Activated naive CD8-positive, alpha-beta T cell treated with anti-CD3 and anti-CD28 coated beads, Interleukin-2, amount 50 U/mL, for 24 hours (primary cell): ENCODE measurements at places on chromosomes 7 and 10.

GRCh38 chr10:13950543-13950939 is 363.8 kb downstream of the PRPF18 start:
- H3K4me3 ChIP-seq = no peak overlapping the region
- peaks cover 4% of the 10 kb centered on the region for H3K36me3 ChIP-seq
- H3K4me1 ChIP-seq = peaks cover 9% of the 10 kb centered on the region
- no peak overlapping the region for H3K27ac ChIP-seq
- no peak for DNase-seq
- H3K27me3 ChIP-seq = peaks cover 3% of the 10 kb centered on the region

DNA sequence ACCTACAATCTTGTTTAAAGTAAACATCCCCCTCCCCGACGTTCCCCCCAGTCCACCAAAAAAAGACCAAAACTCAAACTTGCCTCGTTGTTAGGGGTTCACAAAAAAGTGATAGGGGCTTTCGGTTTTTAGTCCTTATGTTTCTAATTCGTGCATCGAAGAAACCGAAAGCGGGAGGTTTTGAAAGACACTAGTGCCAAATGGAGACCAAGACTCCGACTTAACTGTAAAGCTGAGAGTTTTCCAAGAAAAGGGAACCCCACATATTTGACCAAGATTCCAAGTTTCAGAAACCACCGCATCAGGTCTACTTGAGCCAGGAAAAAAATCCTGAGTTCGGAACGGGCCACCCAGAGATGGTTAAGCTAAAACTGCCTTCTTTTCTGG is 534 bp downstream of the PSMA2 start:
- peaks cover 4% of the 10 kb centered on the region for H3K27me3 ChIP-seq
- DNase-seq = no peak
- peaks cover 67% of the 10 kb centered on the region for H3K36me3 ChIP-seq
- peak overlapping the region; percentile 99 for H3K27ac ChIP-seq
- peak overlapping the region; percentile 99 for H3K4me3 ChIP-seq

DNA sequence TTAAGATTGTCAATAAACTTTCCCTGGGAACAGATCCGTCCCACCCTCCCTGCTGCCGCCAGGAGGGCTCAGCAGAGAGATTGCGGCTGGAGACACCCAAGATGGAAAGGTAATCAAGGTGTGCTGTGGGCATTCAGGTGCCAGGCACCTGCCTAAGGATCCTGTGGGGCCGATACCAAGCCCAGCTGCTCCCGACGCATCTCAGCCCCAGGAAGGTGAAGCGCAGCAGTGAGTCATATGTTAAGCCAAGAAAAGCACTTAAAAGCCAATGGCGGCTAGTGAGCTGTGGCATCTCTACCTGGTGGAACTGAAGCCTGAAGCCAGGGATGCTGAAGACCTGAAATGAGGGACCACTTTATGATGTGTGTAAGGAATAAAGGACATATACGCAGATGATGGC is 6.1 kb downstream of the WDR86 start:
- H3K27me3 ChIP-seq = peaks cover 5% of the 10 kb centered on the region
- peaks cover 6% of the 10 kb centered on the region for H3K4me1 ChIP-seq
- no peak overlapping the region for H3K27ac ChIP-seq
- no peak for DNase-seq
- H3K4me3 ChIP-seq = no peak overlapping the region

DNA sequence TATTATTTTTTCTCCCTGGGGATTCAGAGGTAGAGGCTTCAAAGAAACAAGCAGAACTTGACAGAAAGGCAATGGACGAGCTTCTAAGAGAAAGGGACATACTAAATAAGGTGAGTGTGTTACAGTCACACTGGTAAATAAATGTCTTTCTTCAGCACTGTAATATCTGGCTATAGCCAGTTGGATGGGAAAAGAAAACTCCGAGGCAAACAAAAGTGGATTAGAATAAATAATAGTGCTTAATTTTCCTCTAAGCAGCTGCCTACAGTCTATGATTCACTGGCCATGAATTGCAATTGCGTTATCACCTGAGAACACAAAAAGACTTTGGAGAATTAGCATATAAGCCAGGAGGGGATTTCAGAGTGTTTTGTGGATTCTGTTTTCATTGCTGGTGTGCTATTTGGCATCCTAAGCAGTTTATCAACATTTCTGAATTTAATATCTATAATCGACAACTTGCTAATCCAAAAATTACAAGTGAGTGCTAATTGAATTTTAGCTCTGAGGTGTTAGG is 23.2 kb downstream of the CFAP58 start:
- H3K36me3 ChIP-seq = no peaks in the 10 kb centered on the region
- DNase-seq = no peak

GRCh38 chr10:31961277-31962074 is 32.8 kb upstream of the ARHGAP12 start:
- no peaks in the 10 kb centered on the region for H3K36me3 ChIP-seq
- peak overlapping the region; percentile 37 for H3K4me3 ChIP-seq
- peaks cover 22% of the 10 kb centered on the region for H3K4me1 ChIP-seq
- H3K27me3 ChIP-seq = no peaks in the 10 kb centered on the region
- H3K27ac ChIP-seq = peak overlapping the region; percentile 53

DNA sequence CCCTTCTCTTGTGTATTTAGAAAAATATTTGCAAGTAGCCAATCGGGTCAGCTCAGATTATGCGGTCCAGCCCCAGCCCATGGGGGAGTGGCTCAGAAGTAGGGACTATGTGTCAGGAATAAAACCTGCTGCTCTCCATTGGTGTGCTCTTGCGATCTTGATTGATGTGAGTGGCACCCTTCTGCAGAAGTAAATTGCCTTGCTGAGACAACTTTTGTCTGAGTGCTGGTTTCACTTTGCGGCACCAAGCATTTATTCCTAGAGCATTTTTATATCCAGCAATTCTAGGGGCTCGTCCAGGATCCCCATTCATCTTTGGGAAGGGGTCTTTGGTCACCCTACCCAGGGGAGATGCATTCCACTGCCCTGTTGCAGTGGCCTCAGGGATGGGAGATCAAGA is 26.1 kb upstream of the FAM221A start:
- H3K36me3 ChIP-seq = peaks cover 7% of the 10 kb centered on the region
- no peaks in the 10 kb centered on the region for H3K4me1 ChIP-seq
- H3K27me3 ChIP-seq = no peaks in the 10 kb centered on the region
- H3K27ac ChIP-seq = no peak overlapping the region

DNA sequence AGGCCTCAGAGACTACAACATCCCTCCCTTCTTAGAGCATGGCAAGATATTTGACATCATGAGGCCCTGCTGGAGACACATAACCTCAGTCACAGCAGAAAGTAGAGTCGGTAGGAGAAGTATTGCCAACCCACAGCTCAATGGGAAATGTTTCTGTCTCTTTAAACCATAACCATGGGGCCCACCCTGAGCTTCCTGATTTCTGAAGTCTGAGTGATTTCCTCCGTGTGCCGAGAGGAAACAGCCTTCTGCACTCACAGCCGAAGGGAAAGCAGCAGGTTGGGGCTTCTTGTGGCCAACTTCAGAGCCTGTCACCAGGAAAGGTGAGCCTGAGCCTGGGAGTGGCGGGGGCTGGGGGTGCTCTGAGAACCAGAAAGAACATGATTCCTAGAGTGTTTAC is at the start of gene GIMAP1:
Gene GIMAP1, plus strand, starts transcription at position 246 of the 400 bp plus-strand sequence. CDS start 2,435 bp downstream, outside the sequence.
- H3K4me3 ChIP-seq = peak within 1 kb of the TSS; percentile 95
- no peaks in the 10 kb centered on the region for H3K27me3 ChIP-seq
- H3K27ac ChIP-seq = peak within 1 kb of the TSS; percentile 90
- H3K36me3 ChIP-seq = peaks cover 40% of the 10 kb centered on the region

DNA sequence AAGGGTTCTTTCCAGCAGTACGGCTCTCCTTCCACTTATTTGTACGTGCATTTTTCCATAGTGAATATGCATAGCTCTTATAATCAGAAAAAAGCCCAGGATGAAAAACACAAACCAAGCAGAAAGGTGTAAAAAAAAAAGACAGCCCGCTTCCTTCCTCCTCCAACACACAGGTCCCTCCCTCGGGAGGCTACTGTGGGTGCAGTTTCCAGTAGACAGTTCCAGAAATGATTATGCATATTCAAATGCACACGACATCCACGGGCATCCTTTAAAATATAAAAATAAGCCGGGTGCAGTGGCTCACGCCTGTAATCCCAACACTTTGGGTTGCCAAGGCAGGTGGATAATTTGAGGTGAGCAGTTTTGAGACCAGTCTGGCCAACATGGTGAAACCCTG is 59.9 kb downstream of the TNRC18 start:
- DNase-seq = no peak
- no peak overlapping the region for H3K27ac ChIP-seq
- no peaks in the 10 kb centered on the region for H3K27me3 ChIP-seq
- peaks cover 19% of the 10 kb centered on the region for H3K36me3 ChIP-seq

DNA sequence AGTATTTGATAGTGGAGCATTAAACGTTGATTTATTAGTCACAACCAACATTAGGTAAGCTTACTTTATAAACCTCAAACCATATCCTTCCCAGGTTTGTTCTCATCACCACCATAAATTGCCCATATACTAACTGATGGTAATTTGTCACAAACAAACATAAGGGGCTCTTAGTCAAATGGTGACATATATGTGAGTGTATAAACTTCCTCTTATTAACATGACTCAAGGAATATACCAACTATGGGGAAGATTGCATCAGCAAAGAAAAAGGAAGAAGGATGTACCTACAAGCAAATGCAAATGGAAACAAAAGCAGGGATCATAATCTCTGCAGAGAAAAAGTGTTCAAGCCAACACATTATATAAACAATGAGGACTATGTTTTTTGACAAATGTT is 418.2 kb upstream of the AKR1E2 start:
- H3K4me1 ChIP-seq = peaks cover 16% of the 10 kb centered on the region
- no peak for DNase-seq
- peak overlapping the region; percentile 26 for H3K27ac ChIP-seq
- H3K4me3 ChIP-seq = no peak overlapping the region

- peaks cover 27% of the 10 kb centered on the region for H3K4me1 ChIP-seq
- H3K4me3 ChIP-seq = no peak overlapping the region
- DNase-seq = no peak
- H3K27me3 ChIP-seq = peaks cover 42% of the 10 kb centered on the region
- no peaks in the 10 kb centered on the region for H3K36me3 ChIP-seq
These were observed 3.1 kb downstream of the CPED1 start for GRCh38 chr7:120991581-120991980.

DNA sequence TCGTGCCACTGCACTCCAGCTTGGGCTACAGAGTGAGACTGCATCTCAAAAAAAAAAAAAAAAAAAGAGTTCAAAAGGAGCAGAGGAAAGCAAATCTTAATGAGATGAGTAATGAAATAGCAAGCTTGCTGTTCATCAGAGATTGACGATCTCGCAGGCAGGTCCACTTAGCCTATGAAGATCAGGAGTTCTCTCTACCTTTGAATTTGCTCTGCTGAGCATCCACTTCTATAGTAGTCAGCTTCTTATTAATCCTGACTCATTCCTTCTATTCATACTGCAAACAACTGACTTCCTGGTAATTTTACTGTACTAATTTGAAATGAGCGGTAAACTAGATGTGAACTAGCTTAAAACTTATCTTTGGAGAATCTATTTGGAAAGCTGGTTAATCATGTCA is 1014.6 kb downstream of the GATA3 start:
- peaks cover 22% of the 10 kb centered on the region for H3K4me1 ChIP-seq
- no peaks in the 10 kb centered on the region for H3K36me3 ChIP-seq
- H3K27ac ChIP-seq = no peak overlapping the region

- H3K4me3 ChIP-seq = no peak overlapping the region
- no peaks in the 10 kb centered on the region for H3K27me3 ChIP-seq
- DNase-seq = no peak
- no peak overlapping the region for H3K27ac ChIP-seq
- H3K4me1 ChIP-seq = peaks cover 5% of the 10 kb centered on the region
These were observed 20.0 kb upstream of the MICALL2 start for GRCh38 chr7:1479287-1479686.

DNA sequence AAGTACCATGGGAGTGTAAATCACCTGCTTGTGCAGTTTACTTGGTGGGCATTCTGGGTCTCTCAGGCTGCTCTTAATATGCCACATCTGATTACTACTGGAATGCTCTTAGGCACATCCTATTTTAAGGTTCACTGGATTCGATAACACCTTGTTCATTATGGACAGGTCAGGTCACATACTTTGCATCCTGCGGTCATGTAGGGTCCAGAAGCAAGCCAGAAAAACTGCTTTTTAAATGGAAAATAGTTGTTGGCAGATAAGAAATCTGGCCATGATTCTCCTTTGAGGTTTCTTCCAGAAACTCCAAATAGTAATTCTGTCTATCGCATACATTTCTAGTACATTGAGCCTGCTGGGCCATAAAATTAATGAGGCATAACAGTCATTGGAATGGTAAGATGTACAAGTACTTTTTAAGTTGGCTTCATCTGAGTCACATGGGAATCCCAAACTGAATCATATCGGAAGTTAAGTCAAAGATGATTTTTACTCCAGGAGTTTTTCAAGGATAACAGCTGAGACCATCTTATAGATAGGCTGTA is 371.9 kb downstream of the LRRTM3 start:
- H3K36me3 ChIP-seq = no peaks in the 10 kb centered on the region
- no peaks in the 10 kb centered on the region for H3K27me3 ChIP-seq
- no peak for DNase-seq
- H3K27ac ChIP-seq = no peak overlapping the region
- no peaks in the 10 kb centered on the region for H3K4me1 ChIP-seq
- no peak overlapping the region for H3K4me3 ChIP-seq

DNA sequence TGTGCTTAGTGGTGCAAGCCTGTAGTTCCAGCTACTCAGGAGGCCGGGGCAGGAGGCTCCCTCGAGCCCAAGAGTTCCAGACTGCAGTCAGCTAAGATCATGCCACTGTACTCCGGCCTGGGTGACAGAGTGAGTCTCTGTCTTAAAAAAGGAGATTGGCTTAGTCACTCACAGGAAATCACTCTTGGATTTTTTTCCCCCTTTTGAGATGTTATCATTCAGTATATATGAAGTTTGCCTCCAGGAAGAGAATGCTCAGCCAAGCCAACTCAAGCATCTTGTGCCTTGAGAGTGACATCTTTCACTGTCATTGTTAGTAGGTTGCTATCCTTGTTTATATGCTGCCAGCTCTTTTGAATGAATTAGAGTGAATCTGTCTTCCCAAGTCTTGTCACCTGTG is 28.0 kb downstream of the NIPSNAP2 start:
- H3K27ac ChIP-seq = no peak overlapping the region
- no peaks in the 10 kb centered on the region for H3K27me3 ChIP-seq
- peaks cover 20% of the 10 kb centered on the region for H3K36me3 ChIP-seq

DNA sequence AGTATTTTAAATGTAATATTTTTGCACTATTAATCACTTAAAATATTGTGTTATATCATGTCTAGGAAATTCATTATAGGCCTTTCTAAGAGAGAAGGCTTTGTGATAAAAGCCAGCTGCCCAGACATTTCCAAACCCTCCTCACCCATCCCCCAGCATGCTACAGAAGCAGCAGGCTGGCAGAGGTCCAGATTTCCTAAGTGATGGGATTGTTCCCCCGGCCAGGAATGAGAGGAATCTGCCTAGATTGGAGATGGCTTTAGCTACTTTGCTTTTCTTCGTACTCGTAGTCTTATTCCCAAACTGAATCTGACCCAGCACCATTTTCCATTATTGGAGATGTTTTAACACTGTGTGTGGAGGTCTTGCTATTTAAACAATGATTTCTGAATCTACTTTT is 29.4 kb downstream of the CDK14 start:
- H3K27ac ChIP-seq = no peak overlapping the region
- no peak overlapping the region for H3K4me3 ChIP-seq
- H3K4me1 ChIP-seq = no peaks in the 10 kb centered on the region
- no peak for DNase-seq
- no peaks in the 10 kb centered on the region for H3K27me3 ChIP-seq

GRCh38 chr7:70093205-70093904 is 495.1 kb downstream of the AUTS2 start:
- H3K27ac ChIP-seq = no peak overlapping the region
- H3K36me3 ChIP-seq = no peaks in the 10 kb centered on the region
- no peaks in the 10 kb centered on the region for H3K4me1 ChIP-seq
- H3K27me3 ChIP-seq = no peaks in the 10 kb centered on the region

- peaks cover 12% of the 10 kb centered on the region for H3K4me1 ChIP-seq
- H3K36me3 ChIP-seq = no peaks in the 10 kb centered on the region
- H3K27ac ChIP-seq = no peak overlapping the region
These were observed 71.4 kb downstream of the INSIG1 start for GRCh38 chr7:155368894-155369600.
